NCI-H2171 treated with DMSO at 0.1 percent for 48 hours (cell line): ENCODE measurements at places on chromosomes 2 and 18.

DNA sequence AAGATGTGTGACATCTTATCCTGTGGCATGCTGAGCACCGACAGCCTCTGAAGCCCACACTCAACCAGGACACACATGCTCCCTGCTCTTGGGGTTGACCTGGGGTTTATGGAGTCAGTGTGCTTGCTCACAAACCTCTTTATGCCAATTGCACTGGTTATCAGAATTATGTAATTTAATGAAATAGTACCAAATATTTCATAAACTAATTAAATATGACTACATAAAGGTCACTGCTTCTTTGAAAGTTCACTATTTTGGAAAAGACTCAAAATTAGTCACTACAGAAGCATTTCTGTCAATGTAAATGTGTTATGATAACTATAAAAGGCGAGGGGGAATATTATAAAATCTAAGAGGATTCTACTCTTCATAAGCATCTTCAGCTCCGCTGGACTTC is 76.7 kb downstream of the FHOD3 start:
- no peak for DNase-seq

- DNase-seq = peak; percentile 95
Measured at GRCh38 chr18:8435376-8435775, 173.9 kb upstream of the RAB12 start.

GRCh38 chr2:225398372-225398771 is 1.1 kb upstream of the NYAP2 start:
- DNase-seq = no peak

- no peak for DNase-seq
Measured at GRCh38 chr2:184268900-184269477, 329.3 kb upstream of the ZNF804A start.

DNA sequence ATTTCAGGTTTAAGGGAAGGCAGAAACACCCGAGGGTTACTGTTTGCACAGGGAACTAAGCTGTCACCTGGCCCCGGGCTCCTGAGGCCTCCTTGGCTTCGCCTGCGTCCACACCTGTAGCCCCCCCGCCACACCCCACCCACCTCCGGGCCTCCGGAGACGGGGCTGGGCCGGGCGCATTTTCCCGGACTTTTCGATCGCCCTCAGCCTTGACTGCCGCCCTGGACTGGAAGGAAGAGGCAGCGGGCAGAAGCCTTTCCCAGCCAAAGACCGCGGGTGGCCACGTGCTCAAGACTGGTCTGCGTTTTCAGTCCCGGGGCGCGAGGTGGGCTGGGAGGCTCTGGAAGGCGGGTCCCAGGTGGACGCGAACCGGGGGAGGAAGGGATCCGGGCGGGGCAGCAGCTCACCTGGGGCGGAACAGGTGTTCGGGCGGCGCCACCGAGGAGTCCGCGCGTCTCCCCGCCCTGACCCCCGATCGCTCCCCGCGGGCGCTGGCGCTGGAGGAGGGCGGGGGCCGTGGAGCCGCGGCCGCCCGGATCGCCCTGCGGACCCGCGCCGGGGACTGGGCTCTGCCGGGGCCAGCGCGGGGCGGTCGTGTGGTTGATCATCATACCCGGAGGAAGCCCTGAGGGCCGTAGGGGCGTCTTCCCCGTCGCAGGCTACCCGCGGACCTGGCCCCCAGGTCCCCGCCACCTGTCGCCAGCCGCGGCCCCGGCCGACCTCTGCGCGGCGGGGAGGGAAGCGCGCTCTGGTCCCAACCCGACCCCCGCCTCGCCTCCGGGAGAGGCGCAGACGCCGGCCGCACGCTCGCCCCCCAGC is 3.2 kb downstream of the ID2 start:
- DNase-seq = peak; percentile 84

DNA sequence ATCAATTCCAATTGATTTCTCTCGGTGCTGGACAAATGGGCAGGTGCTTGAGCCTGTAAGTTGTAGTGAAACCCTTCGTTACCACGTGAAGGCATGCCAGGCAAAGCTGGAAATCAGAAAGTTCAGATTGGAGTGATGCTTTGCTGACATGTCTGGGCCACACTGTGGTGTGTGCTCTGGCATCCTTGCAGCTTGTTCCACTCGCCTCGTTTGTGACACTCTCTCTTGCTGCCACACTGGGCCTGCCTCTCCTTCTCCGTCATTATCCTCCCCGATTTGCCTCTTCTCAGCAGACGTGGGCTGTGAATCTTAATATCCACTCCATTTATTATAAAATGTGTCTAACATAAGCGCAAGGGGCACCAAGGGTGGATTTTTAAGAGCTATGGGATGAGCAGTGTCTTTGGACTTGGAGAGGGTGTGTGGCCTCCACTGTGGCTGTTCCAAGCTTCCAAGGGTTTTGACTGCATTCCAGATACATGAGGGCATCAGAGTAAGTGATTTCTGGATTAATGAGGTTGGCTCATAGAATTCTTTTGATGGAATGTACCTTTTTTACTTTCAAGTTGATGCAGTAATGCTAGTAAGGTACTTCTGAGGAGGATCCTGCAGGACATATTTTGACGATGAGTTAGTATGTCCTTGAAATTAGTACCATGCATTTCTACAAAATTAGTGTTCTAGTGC is 238.8 kb downstream of the TPGS2 start:
- no peak for DNase-seq

DNA sequence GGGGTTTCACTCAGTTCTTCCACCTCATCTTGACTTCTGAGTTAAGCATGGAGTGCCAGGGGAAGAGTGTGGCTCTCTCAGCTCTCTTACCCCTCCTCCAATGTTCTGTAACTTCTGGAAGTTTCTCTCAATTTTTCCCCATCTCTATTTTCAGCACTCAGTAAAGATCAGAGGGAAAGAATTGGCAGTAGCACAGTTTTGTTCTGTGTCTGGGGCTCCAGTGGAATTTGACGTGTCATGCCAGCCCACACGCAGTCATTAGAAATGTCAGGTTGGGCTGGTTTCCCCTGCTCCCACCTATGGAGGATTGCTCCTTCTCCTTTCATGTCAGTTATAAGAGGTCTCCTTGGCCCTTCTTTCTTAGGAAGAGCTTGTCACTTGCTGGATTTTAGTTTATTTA is 104.6 kb upstream of the COL3A1 start:
- DNase-seq = no peak

- DNase-seq = no peak
Measured at GRCh38 chr2:118062669-118063068, 25.6 kb upstream of the INSIG2 start.

GRCh38 chr18:62420513-62421209 is 95.6 kb downstream of the TNFRSF11A start:
- no peak for DNase-seq

- DNase-seq = peak; percentile 59
Measured at GRCh38 chr18:25896178-25896780, 194.1 kb downstream of the SS18 start.

- no peak for DNase-seq
Measured at GRCh38 chr2:239908308-239908707, 116.8 kb downstream of the NDUFA10 start.

DNA sequence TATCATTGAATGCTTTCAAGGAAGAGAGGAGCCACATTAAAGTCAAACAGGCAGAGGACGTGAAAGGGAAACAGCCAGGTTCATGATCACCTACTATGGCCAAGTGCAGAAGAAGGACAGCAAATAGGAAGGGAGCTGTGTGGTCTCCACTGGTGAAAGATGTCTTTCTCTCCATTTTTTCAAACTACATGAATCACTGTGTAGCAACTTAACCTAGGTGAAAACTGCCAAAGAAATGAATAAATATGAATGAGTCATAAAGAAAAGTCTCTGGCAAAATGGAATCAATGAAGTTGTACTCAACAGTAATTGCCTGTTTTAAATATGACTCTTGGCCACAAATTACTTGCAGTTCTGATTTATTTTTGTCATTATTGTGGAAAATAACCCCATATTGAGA is 452.6 kb upstream of the PKDCC start:
- DNase-seq = no peak

DNA sequence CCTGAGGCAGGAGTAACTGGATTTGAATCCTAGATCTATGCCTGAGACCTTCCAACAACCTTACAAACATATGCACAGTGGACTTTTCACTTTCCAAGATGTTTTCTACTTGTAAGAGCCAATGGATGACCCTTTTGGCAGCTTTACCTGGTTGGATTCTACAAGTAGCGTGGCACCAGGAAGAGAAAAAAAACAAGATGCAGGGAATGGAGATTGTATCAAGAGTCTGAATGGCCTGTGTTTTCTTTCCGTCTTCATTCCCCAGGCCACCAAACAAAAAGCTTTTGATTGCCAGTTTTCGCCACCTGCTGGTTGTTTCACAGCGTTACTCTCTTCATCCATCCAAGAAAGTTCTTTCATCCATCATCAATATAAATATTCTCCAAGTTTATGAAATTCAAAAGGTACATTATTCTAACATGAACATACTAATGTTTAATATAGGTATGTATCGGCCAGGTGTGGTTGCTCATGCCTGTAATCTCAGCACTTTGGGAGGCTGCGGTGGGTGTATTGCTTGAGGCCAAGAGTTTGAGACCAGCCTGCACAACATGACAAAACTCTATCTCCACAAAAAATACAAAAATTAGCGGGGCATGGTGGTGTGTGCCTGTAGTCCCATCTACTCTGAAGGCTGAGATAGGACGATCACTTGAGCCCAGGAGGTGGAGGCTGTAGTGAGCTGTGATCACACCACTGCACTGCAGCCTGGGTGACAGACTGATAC is 3.5 kb upstream of the BCL2 start:
- DNase-seq = peak; percentile 77
